Activated CD8-positive, alpha-beta memory T cell treated with anti-CD3 and anti-CD28 coated beads, Interleukin-2, amount 10 ng/mL, durations not matched to agents 7 days and 5 days (primary cell): ENCODE measurements at places on chromosomes 7 and 10. TPM values are rescaled to one million over a fixed set of nuclear protein-coding genes. Genes with fewer than 3 reads are reported as not detected.

GRCh38 chr10:67790534-67791408 lies 47.2 kb downstream of the DNAJC12 start:
- H3K36me3 ChIP-seq: no peaks in the 10 kb centered on the region
- H3K4me3 ChIP-seq: no peak overlapping the region
- peak; percentile 72 for DNase-seq
- no peaks in the 10 kb centered on the region for H3K27me3 ChIP-seq

- DNase-seq: peak; percentile 79
- H3K27ac ChIP-seq: peak overlapping the region; percentile 86
- peaks cover 37% of the 10 kb centered on the region for H3K36me3 ChIP-seq
- peaks cover 9% of the 10 kb centered on the region for H3K27me3 ChIP-seq
These were observed 1.0 kb downstream of the PFKP start for GRCh38 chr10:3068201-3068967.

- H3K36me3 ChIP-seq: peaks cover 34% of the 10 kb centered on the region
- H3K27me3 ChIP-seq: no peaks in the 10 kb centered on the region
- H3K4me3 ChIP-seq: no peak overlapping the region
- DNase-seq: no peak
- H3K27ac ChIP-seq: no peak overlapping the region
These were observed 47.9 kb downstream of the PHTF2 start for GRCh38 chr7:77846317-77847092.

Gene TTYH3
- total RNA-seq: 31.7 TPM

DNA sequence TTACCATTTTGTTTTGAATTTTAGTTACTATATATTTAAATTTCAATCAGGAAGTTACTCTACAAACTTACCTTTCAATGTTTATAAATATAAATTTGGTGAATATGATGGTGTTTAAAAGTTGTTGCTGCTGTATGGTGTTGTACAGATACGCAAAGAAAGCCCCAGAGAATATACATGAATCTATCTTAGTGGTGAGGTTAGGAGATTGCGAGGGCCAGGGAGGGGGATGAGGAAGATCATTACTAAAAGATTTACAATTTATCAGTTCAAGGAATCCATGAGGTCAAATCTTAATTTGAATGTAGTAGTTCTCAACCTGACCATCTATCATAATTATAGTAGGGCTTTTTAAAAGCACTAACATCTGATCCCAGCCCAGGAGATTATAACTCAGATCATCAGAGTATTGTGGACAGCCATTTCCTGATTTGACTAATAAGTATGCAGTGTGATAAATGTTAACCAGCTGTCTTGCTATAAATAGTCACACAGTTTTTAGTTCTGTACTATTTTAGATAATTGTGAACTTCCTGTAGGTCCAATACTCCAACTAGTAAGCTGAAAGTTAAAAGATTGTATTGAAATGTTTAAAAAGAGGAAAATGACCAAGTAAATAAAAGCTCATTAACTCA lies 23.6 kb downstream of the FAM3C start:
- peak overlapping the region; percentile 90 for H3K27ac ChIP-seq
- H3K4me1 ChIP-seq: peaks cover 65% of the 10 kb centered on the region
- H3K4me3 ChIP-seq: peak overlapping the region; percentile 63
- H3K36me3 ChIP-seq: peaks cover 69% of the 10 kb centered on the region
- H3K27me3 ChIP-seq: no peaks in the 10 kb centered on the region

Gene UCN3
- total RNA-seq: not detected
